ENCODE measurements at places on chromosomes 1 and 21.
A peak's percentile ranks its signal among the peaks of the same experiment; 100 is the strongest.

- no peak for DNase-seq
These were observed 218.3 kb downstream of the LRRIQ3 start for GRCh38 chr1:73979684-73980083.

- DNase-seq, result peak; percentile 62
These were observed 173.6 kb upstream of the IGSF21 start for GRCh38 chr1:17933971-17934370.

- DNase-seq, result no peak
These were observed 393 bp downstream of the BLZF1 start for GRCh38 chr1:169368406-169368769.

GRCh38 chr1:99645699-99646531 is at the start of gene PALMD:
TSS of gene PALMD (plus strand) at chr1:99646113. CDS start at chr1:99646318, 205 bp downstream.
- peak; percentile 77 for DNase-seq

Data from NCI-H1105 treated with DMSO at 0.1 percent for 48 hours (cell line).